ENCODE measurements at places on chromosomes 6 and 20.

- DNase-seq, result no peak
These were observed 116.1 kb upstream of the CDH4 start for GRCh38 chr20:61135968-61136367.

- DNase-seq, result no peak
These were observed 23.5 kb downstream of the NOL7 start for GRCh38 chr6:13638626-13639025.

DNA sequence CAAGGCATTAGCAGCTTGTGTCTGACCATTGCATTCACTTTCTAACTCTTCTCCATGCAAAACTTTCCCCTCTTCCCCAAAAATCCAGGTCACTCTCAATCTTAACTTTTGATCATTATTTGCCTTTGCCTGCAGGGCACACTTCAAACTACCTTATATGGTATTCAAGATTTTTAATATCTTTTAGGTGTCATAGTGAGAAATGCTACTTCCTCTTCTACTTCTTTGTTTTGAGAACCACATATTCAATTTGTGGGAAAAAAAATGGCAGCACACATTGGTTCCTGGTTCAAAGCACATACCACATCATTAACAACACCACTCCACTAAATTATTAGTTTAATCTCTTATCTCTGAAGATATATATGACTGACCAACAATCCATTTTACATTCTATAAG lies 1267.0 kb upstream of the CITED2 start:
- DNase-seq, result no peak

DNA sequence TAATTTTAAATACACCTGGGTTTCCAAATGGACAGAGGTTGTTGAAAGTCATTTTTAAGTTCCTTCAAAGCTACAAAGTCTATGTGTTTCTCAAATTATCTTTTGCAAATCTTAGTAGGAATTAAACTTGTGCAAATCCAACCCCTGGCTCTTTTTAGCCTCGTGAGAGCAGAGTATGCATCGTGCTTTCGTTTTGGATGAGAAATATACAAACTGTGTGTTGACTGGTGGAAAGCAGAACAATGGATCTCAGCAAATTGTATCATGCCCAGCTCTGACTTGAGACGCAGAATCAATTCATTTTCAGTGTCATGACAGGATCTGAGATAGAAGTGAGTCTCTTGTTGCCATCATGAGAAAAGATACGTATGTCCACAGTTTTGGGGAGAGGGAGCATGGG lies 542.4 kb upstream of the FLRT3 start:
- no peak for DNase-seq

DNA sequence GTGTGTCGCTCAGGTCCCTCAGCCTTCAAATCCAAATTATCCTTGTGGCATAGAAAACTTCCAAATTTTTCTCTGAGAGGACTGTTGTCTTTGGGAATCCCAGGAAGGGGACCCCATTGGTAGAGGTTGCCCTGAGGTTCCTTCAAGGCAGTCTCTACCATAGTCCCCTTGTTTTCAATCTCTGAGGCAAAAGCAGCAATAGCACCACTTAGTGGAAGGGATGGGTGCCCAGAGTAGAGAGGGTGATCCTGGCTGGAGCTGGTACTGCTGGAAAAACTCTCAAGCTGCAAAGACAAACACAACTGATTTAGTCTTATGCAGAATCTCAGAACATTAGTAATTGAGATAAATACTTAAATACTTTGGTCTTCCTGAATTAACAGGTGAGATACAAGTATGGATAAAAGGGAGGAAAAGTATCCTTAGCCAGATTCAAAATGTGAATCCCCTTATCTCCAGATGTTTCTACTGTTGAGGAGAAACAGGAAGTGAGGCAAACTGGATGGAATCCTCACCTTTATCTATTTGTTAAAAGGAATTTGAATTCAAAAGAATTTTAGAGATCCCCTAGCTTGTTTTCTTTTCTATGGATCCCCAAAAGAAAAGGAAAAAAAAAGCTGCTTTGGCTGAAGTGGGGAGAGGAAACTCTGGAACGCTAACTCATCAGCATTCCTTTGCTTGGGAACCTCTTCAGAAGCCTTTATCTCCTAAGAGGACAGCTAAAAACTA lies 13.4 kb downstream of the ZNF318 start:
- no peak for DNase-seq

GRCh38 chr6:15739353-15739752 lies 76.5 kb upstream of the DTNBP1 start:
- no peak for DNase-seq

DNA sequence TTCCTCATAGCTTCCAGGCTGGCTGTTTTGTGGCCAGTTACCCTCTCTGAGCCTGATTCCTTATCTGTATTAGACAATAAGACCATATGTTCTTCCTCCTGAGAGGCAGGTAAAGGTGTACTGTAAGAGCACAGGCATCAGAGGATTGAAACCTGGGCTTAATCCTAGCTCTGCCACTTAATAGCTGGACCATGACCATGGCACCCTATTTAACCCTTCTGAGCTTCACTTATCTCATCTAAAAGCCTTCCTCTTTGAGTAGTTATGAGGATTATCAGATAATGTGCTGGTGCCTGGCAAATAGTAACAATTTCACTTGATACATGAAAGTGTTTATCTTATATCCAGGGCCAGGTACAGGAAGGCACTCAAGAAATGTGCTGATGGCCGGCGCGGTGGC lies 34.9 kb downstream of the BCL2L1 start:
- no peak for DNase-seq

DNA sequence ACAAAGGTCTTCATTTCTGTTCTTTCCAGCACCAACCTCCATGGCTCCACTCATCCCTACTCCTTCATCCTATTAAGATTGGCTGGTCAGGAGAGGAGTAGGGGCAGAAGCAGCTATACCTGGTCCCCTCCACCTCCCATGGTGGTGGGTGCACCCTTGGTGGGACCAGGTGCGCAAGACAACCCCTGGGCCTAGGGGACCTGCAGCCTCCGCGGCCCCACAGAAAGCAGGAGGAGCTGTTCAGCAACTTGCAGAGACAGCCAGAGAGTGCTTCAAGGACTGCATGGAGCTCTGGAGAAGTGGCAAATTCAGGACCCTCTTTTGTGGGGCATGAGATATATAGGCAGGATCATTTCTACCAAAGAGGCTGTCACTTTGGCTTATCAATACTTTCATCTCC lies 9.8 kb downstream of the ULBP2 start:
- no peak for DNase-seq

DNA sequence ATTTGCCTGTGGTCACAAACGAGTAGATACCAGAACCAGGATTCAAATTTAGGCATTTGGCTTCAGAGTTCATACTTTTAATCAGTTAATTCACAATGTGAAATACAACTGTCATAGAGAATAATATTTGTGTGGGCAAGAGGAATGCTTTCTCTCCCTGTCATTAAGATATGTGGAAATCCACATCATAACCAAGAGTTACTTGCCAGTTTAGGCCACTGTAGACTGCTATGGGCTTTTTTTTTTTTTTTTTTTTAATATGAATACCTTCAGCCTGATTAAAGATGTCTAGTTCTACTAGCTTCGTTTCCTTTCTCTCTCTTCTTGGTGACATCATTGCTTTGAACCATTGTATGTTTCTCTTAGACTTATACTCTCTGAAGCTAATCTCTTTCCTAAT lies 244.9 kb downstream of the ZFAND3 start:
- DNase-seq, result no peak

DNA sequence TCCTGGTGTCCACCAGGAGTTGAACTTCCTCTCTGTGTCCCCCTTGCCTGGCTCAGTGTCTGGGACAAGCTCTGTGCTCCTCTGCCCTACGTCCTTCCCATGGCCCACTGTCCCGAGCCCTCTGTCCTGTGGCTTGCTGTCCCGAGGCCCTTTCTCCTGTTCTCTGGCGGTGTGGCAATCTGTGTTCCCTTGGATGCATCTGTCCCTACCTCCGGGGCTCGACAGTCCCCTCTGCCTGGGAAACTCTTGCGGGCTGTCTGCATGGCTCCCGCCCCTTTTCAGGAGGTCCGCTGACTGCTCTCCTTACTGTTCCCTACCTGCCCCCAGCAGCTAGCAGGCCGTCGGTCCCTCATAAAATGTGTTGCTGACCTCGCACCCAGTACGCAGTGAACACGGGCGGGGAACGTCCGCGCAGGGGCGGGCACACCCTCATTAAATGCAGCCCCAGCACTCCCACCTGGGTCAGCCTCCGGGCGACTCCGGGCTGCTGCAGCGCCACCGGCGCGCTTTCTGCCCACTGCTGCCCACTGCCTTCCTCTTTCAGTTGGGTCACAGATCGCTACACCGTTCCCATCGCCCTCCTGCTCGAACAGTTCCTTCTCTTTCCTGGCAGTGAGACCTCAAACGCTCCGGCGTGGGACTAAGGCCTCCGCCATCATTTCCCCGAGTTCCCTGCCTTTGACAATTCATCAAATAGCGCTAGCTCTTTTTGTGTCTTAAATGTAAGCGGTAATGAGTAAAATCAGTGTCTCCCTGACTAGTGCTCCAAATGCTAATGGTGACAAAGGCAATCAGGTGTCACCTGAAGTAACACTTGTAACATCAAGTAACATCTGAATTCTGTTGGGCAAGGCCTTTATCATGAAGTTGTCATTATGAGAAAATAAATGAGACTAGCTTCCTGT lies 60.5 kb downstream of the RSPH3 start:
- no peak for DNase-seq

GRCh38 chr6:19427548-19427947 lies 409.6 kb upstream of the ID4 start:
- DNase-seq, result no peak

GRCh38 chr6:98828941-98829411 lies 5.4 kb upstream of the POU3F2 start:
- no peak for DNase-seq

Data from RCC 7860 (cell line).